Left lung (tissue), 14 donors: ENCODE measurements at places on chromosomes 6 and 20. TPM values are rescaled to one million over a fixed set of nuclear protein-coding genes. Genes with fewer than 3 reads are reported as not detected.

Gene FOXF2
- polyA plus RNA-seq, result 52.4 TPM

Gene ACOT13
- 24.9 TPM for polyA plus RNA-seq

Gene HEY2
- polyA plus RNA-seq, result 1.2 TPM

DNA sequence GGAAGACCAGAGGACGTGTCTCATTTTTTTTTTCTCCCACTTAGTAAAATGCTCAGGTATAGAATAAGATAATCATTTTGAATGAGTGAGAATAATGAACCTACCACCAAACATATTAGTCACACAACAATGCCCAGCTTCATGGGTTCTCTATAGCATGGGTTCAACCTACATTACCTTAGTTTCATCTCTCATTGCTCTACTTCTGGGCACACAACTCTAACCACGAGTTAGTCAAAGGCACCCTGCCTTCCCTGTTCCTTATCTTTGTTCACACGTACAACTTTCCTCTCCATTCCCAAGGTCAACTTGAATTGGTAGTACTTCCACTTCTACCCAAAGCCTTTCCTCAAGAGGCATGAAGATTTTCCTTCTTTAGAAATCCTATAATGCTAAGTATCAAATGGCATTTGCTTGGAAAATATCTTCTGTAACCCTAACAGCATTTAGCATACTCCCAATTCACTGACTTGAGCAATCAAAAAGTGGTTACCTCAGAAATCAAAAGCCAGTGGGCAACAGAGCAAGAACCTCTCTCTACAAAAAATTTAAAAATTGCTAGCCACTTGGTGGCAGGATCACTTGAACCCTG lies 20.9 kb downstream of the DEK start:
- no peak for DNase-seq

DNA sequence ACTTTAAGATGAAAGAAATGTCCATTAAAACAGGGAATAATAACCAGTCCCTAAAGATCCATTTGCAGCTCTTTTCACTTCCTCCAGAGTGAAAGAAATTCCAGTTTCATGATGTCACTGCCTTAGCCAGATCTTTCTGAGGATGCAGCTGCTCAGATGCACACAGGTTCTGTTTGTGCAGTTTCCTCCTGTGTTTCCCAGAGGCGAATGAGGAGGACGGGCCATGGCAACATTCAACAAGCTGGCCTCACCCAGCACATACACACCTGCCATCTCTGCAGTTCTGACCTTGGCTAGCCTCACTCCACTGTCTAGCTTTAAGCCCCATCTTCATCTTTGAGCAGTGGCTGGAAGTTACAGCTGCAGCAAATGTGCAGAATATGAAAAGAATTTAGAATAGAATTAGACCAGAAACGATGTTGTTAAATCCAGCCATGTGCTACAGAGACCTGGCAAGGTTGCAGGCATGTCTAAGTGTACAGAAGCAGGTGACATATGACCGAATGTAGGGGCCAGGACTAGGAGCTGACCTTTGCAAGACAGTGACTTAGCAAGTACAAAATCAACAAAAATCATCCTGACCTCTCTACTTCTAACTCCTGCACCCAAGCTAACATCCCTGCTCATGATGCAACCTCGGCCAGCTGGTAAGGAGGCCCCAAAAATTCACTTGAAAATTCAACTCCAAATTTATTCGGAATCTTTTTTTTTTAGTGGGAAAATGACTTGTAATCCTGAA lies 35.0 kb downstream of the FAM50B start:
- no peak for DNase-seq

DNA sequence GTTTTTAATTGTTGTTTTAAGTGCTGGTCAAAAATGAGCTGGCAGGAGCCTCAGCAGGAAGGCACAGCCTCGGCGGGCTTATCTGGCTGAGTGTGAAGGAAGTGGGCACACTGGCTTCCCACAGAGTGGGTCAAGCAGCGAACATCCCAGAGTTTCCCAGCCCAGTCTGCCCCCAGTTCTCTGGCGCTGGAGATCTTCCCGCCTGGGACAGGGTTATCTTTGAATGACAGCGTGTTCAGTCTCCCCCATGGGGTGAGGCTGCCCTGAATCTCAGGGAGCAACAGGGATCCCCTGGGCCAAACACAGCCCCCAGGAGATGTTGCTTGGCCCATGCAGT lies 122.2 kb upstream of the PTPN1 start:
- no peak for DNase-seq

DNA sequence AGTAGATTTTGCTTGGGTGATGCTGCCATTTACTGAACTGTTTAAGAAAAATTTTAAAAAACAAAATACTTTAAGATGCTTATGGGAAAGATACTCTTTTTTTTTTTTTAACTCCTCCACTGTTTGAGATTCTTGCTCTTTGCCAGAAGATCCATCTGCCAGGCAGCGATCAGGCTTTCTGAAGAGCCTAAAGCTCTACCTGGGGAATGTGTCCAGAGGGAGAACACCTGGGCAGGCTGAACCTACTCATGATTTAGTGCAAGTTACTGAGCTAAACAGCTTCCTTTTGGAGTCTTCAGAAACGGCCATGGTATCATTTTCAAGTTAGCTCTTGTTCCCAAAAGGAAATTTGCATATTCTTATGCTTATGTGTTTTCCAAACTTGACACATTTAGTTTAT lies 23.5 kb upstream of the MLIP start:
- no peak for DNase-seq

Gene BIRC7
- not detected for polyA plus RNA-seq

DNA sequence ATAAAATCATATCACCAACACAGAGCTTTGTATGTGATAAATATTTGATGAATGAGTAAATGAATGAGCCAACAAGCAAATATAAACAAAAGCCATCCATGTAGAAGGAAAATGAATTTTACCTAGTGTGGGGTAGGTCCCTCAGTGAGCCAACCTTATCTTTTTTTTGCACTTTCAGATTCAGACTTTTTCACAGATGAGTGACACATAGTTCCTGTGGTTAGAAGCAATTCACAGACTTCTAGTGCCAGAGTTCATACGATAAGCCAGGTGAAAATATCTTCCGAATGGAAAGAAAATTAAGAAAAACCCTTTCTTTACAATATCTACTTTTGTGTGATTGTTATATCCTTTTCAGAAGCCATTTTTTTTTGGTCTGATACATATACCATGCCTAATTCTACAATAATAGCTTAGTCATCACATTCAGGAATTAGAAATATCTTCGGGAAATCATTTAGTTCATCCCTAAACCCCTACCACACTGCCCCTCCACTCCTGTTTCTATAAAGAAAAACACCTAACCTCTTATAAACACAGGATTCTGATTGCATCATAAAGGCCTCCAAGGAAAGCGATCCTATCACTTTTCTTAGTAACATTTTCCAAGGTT lies 82.7 kb upstream of the CNR1 start:
- DNase-seq, result no peak

Gene TREM2
- 0.57 TPM for polyA plus RNA-seq

DNA sequence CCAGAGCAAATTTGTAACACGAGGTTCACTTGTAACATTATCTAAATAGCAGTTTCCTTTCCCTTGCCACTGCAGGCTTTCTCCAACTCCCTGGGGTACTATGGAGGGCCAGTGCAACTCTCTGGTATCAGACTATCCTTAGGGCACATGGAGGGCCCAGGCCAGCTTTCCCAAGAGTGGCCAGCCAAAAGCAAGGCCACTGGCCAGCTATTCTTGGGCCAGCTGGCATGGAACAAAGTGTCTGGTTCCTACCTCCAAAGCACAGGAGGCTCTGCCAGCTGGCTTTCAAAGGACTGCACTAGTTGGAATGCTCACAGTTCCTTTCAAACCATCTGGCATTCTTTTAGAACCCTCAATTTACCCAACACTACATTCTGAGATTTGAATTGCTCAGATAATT lies 8.7 kb downstream of the RNF24 start:
- no peak for DNase-seq

Gene OPRM1
- not detected for polyA plus RNA-seq

- DNase-seq, result no peak
These were observed 54.2 kb upstream of the MLIP start for GRCh38 chr6:54057058-54057457.

Gene TFAP2A
- 0.78 TPM for polyA plus RNA-seq

Gene LCA5
- polyA plus RNA-seq, result 13.6 TPM

DNA sequence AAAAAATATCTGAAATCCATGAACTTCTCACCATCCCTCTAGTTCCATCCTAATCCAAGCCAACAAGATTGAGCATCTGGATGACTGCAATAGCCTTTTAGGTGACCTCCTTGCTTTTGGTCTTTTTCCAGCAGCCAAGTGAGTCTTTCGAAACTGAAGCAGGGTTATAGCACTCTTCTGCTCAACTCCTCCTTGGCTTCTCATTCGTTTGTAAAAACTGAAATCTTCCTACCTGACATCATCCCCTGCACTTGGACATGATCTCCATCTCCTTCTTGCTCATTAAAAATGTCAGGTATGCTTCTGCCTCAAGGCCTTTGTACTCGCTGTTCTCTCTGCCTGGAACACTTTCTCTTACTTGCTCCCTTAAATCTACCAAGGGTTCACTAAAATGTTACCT lies 46.0 kb downstream of the STX7 start:
- no peak for DNase-seq

GRCh38 chr20:25089662-25090061 lies 7.7 kb upstream of the VSX1 start:
- DNase-seq, result no peak

Gene HSD17B8
- polyA plus RNA-seq, result 21.2 TPM

- DNase-seq, result no peak
These were observed 46.1 kb upstream of the ADGRF5 start for GRCh38 chr6:46967826-46968349.

GRCh38 chr20:58664331-58664730 lies 13.2 kb downstream of the STX16 start:
- no peak for DNase-seq

DNA sequence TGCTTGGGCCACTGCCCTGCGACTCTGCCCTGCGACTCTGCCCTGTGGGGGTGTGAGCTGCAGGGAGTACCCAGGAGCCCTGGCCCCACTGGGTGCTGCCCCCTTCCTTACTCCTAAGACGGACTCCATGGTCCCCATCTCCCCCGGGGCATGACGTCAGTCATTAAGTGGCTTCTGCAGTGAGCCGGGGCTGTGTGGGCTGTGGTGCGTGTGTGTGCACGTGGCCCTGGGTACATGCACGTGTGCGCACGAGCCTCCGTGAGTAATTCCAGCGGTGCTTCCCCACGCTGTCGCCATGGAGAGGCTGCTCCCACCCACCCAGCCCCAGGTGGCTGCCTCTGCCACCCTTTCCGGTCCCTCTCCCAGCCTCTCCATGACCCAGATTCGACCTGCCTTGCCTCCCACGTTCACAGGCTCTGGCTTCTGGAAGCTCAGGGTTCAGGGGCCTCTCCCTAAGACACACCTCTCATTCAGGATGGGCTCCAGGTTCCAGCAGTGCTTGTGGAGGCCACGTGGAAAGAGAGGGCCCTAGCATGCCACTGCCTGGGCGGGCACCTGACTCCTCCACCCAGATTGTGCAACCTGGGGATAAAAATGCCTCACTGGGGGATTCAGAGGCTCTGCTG lies 88.3 kb downstream of the DLGAP4 start:
- DNase-seq, result no peak

- no peak for DNase-seq
These were observed 182.4 kb downstream of the TSHZ2 start for GRCh38 chr20:53154540-53154939.
